CD8-positive, alpha-beta T cell (primary cell): ENCODE measurements at places on chromosomes 6 and 20.

DNA sequence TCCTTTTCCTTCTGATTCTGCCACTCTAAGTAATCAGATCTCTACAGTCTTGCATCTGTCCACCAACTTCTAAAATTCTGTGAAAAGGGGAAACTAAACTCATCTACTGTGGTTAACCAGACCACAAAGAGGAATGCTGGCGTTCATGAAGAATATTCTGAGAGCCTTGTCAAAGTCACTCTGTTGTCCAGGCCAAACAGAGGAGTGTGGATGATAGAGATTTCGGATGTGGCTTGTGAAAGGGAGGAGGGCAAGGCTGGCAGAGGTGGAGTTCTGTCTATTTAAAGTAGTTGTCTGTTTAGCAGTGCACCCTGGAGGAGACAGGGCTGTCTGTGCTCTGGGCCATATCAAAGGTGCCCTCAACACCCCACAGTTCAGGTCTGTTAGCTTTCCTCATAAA is 33.9 kb downstream of the CCN2 start:
- DNase-seq: no peak

DNA sequence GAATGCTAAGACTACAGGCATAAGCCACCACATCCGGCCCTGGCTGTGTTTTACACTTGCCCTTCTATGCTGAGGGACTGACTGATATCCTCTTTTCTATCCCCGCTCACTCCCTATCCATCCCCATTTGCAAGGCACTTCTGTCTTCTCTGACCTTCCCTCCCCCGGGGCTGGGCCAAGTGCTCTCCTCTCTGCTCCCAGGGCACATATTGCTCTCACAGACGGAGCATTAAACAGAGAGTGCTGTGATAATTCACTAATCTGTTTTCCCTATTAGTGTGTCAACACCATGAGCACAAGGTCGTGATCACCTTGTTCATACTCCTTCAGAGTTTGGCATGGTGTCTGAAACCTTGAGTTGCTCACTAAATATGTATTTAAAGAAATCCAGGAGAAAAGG is 9.0 kb upstream of the SLC2A12 start:
- DNase-seq: no peak

GRCh38 chr6:39590871-39591393 is 134.3 kb downstream of the KIF6 start:
- no peak for DNase-seq

DNA sequence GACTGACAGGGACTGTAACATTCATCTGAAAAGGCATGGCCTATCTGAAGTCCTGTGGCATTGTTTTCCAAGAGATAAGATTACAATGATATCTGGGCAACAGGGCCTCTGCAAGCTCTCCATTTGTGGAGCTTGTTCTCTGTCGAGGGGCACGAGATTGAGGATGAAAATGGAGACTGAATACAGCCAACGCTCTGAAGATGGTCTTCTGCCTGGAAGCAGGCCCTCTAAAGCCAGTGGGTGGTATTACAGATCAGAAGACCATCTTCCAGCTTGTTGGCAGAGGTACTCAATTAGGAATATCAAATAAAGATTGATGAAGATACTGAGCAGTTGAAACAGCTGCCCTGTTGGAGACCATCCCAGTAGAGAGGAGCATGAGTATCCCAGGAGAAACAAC is 288.2 kb downstream of the CENPW start:
- no peak for DNase-seq

DNA sequence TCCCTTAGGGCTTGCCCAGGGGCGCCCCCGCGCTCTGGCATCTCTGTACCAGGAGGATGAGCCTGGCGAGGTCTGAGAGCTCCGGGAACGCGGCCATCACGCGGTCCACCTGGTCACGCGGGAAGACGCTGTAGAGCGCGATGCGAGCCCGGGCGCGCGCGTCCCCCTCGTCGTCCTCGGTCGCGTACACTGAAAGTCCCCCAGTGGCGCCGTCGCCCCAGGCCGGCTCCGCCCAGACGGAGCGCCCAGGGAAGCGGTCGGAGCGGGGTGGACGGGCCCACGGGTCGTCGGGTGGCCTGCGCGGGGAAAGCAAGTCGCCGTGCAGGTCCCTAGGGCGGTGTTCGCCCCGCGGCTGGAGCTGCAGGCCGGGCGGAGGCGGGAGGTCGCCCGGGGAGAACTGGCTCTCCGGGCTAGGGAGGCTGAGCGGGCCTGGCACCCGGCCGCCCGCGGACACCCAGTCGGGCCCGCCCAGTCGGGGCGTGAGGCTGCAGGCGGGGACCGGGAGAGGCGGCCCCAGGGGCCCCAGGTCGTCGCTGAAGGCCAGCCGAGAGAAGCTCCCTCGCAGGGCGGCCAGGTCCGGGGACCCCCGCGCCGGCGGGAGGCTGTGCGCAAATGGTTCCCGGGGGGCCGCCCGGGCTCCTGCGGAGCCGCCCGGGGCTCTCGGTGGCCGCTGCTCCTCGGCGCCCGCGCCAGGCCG is 34.0 kb downstream of the ZC3H12D start:
- DNase-seq: peak; percentile 24

DNA sequence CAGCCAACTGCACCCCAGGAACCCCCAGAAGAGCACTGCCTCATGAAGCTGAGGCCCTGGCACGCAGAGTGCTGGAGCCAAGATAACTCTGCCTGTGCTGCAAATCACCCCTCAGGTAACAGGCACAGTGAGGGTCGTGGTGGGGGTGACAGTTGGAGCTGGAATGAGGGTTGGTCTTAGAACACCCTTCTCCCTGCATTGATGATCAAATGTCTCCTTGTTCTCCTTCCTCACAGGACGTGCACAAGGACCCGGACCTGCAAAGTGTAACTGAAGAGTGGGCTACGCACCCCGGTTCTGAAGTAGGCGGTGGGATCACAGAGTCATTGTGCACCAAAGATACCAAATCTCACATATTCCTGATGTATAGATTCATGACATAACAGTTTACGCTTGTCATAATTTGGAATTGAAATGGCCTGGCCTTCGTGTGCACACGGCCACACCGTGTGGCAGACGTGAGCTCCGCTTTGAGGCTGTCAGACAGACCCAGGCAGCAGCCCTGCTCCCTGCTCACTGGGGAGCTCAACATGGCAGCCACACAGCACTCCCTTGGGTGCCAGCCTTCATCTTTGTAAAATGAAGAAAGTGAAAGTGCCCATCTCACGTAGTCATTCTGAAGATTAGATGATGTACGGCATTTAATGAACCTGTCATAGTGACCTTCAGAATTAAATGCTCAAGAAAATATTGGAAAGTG is 8.8 kb downstream of the THBS2 start:
- no peak for DNase-seq

DNA sequence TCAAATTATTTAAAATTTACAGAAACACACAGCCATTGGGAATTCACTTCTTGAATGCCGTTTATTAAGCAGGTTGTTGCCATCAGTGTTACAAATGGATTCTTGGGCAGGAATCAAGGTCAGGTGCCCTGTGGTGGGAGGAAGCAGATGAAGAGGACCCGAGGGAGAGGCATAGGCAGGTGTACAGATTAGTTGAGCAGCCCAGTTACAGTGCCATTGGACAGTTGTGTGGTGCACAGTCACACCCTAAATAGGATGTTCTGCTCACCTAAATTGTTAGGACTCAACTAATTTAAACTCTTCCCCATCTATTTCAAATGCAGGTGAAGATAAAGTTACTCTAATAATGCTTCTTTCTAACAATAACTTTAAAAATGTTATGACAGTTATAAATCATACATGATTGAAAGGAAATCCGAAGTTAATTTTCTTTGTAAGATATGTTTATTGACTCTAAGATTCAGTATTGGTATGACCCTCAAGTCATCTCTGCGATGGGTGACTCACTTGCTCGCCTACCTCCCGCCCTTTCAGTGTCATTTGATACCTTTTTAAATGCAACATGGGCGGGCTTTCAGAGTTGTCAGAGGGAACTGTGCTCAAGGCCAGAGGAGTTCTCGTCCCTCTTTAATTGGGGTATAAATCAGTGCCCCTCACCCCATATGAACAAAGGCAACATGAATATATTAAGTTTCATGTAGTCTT is 35.1 kb downstream of the DSE start:
- DNase-seq: no peak
